ENCODE measurements at places on chromosomes 2 and 18.

DNA sequence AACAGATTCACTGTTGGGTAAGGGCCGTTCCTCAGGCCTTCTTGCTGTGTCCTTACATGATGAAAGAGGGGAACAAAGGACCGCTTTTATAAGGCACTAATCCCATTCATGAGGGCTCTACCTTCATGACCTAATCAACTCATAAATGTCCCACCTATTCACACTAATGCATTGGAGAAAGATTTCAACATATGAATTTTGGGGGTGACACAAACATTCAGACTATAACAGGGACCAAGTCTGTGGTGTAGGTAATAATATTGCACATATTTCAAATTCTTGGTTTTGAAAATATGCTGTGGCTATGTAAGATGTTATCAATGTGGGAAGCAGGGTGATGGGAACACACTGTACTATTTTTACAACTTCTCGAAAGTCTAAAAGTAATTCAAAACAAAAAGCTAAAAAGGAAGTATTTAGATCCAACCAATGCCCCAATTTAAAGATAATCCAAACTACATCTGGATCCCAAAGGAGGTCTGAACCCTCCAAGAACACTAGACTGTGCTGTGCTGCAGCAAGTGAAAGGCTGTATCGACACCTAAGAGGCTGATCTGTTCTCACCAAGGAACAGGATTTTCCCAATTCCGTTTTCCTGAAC lies 82.4 kb upstream of the TGIF1 start:
- DNase-seq: no peak

- no peak for DNase-seq
Measured at GRCh38 chr2:133513893-133514292, 54.4 kb downstream of the NCKAP5 start.

GRCh38 chr2:31366733-31367132 lies 47.8 kb downstream of the XDH start:
- no peak for DNase-seq

DNA sequence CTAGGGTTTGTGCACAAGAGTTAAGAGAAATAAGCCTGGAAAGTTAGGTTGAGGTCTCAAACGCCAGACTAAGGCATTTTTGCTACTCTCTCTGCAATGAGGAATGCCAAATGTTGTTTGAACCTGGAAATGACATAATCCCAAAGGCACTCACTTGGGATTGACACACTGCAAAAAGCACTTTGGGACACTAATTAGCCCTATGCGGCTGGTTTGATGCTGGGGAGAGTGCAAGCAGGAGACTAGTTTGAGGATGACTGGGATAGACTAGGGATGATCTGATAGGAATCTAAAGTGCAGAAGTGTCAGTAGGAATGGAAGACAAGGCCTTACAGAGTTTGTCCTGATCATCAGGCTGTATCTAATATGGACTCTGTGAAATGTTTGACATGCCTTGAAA lies 469.0 kb downstream of the SLC4A3 start:
- DNase-seq: no peak

DNA sequence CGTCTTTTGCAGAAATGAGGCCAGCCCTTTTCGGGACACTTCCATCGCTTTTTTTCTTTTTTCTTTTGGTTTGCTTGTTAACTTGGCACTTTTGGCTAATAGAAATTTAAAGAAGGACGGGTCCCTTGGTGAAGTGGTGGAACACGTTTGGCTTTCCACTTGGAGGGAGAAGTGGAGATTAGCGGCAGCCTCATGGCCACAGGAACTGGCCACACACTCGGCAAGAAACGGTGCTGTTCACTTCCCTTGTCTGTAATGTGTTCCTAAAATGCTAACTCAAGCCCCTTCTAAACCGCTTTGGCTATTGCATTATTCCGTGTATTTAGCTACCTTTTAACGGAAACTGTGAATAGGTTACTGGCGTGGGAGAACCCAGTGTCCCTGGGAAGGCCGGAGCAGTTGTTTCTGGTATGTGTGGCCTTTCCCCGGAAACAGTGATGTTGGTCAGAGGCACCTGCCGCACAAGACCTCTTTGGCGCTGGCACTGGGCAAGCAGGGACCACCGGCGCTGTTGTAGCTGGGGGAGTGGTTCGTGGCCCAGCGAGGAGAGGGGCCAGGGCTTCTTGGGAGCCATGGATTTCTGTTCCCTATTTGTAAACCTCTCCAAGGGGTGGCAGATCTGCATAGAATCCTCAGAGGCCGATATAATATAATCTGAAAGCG lies 981 bp downstream of the RAMP1 start:
- DNase-seq: no peak

GRCh38 chr2:193505620-193506019 lies 1310.9 kb upstream of the TMEFF2 start:
- no peak for DNase-seq

DNA sequence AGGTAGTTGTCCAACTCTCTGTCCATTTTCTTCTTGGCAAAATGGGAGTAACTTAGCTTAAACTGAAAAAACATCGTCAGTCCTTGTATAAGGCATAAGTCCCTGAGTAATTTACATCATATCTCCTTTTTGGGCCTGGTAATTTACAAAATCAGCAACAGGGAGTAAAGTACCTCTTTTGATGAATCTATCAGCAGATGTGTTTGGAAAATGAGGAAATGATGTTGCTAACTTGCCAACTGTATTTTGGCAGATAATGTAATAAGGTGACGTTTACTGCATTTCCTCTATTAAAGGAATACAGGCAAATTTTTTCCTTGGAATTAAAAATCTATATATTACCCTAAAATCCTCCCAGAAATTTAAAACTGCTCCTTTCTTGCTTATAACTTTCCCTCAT lies 29.2 kb downstream of the ANKRD44 start:
- no peak for DNase-seq

GRCh38 chr2:217804338-217804737 lies 198.5 kb downstream of the TNS1 start:
- no peak for DNase-seq

GRCh38 chr2:75892490-75892889 lies 181.8 kb upstream of the GCFC2 start:
- DNase-seq: no peak
